ENCODE measurements at places on chromosomes 13 and 19.

- DNase-seq: no peak
Measured at GRCh38 chr13:93882086-93882651, 597.3 kb downstream of the DCT start.

DNA sequence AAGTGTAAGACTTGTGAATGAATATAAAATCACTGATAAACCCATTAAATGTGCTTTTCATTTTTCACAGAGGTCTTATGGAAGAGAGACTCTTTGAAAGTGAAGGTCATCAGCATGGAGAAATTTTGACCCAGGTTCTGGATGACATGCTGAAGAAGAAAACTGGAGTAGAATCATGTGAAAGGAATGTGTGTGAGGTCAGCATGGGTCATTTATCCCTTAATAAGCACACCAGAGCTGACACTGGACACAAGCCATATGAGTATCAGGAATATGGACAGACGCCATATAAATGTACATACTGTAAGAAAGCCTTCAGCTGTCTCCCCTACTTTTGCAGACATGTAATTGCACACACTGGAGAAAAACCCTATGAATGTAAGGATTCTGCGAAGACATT lies 29.0 kb downstream of the ZNF20 start:
- no peak for DNase-seq

DNA sequence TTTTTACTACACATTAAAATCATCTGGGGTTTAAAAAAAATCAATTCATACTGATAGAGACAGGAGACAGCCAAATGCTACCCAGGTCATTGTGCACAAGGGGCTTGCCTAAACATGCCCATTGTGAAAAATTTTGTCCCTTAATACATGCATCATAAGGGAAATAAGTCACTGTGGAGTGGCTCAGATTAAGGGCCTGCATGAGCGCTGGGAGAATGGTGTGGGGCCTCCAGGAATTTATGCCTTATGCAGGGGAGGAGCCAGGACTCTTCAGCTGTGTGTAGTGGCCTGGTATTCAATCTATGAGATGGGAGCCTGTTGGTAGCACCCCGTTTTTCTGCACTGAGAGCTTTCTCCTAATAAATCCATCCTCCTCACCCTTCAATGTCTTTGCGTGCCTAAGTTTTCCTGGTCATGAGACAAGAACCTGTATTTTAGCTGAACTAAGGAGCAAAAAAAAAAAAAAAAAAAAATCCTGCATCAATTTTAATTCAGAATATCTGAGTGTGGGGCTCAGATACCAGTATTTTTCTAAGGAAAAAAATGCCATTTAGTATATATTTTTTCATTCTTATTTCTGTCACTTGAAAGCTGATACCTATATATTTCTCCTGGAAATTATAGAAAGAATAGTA lies 997.6 kb upstream of the ATXN8OS start:
- no peak for DNase-seq

GRCh38 chr13:30375265-30375835 lies 46.9 kb upstream of the UBE2L5 start:
- no peak for DNase-seq

- DNase-seq: peak; percentile 32
Measured at GRCh38 chr19:49930483-49931011, 1.2 kb upstream of the NUP62 start.

Data from memory B cell (primary cell).